ENCODE measurements at places on chromosomes 12 and 14. TPM values are rescaled to one million over a fixed set of nuclear protein-coding genes. Genes with fewer than 3 reads are reported as not detected.

KLRD1 gene
- 0.28 TPM for total RNA-seq

PTPN6 gene
- total RNA-seq, result 483 TPM

SVOP gene
- total RNA-seq, result not detected

DYNLL1 gene
- 166 TPM for total RNA-seq

RNASE7 gene
- total RNA-seq, result not detected

Measured in activated CD4-positive, alpha-beta T cell treated with anti-CD3 and anti-CD28 coated beads for 36 hours (primary cell).